ENCODE measurements at places on chromosomes 16 and 17.

- DNase-seq: no peak
These were observed 21.2 kb upstream of the RCVRN start for GRCh38 chr17:9926150-9926804.

DNA sequence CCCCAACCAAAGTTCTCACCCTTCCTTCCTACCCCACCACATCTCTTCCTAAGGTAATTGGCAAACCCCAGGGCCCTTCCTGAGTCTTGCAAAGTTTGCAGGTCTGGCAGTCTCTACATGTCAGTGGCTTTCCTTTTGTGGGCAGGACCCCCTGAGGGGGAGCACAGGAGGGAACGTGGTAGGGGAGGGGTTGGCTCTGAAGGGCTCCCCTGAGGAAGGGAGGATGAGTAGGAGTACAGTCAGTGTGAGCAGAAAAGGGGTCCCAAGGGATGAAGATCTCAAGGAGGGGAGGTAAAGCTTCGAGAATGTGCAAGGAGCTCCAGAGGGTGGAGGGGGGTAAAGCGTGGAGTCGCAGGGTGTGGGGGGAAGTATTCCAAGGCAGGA lies 206.9 kb downstream of the RAB11FIP4 start:
- DNase-seq: no peak

- DNase-seq: no peak
These were observed 253.6 kb downstream of the ZFHX3 start for GRCh38 chr16:72794319-72794718.

DNA sequence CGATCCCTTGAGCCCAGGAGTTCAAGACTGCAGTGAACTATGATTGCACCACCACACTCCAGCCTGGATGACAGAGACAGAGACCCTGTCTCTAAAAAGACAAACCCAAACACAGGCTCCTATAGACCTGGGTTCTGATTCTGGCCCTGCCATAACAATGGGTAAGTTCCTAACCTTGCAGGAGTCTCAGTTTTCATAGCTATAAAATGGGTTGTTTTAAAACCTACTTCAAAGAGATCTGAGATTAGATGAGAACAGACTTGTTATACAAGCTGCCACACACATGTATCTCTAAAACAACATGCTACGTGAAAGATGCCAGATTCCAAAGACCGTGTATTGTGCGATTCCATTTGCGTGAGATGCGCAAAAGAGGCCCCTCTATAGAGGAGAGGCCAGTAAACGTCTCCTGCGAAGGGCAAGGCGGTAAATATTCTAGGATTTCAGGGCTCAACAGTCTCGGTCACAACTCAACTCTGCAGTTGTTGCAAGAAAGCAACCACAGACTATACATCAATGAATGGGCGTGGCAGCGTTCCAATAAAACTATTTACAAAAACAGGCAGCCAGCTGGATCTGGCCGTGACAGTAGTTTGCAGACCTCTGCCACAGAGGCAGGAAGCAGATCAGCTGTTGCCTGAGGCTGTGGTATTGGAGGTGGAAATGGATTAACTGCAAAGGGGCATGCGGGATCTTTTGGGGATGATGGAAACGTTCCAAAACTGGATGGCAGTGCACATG lies 5.9 kb downstream of the CORO7 start:
- no peak for DNase-seq

GRCh38 chr16:56282451-56282850 lies 91.2 kb downstream of the GNAO1 start:
- DNase-seq: no peak

- no peak for DNase-seq
These were observed 36.7 kb downstream of the STAT5A start for GRCh38 chr17:42325026-42325425.

GRCh38 chr16:74169687-74170376 lies 126.8 kb upstream of the PSMD7 start:
- DNase-seq: no peak

- DNase-seq: no peak
These were observed 15.0 kb downstream of the TMEM92 start for GRCh38 chr17:50289278-50289677.

DNA sequence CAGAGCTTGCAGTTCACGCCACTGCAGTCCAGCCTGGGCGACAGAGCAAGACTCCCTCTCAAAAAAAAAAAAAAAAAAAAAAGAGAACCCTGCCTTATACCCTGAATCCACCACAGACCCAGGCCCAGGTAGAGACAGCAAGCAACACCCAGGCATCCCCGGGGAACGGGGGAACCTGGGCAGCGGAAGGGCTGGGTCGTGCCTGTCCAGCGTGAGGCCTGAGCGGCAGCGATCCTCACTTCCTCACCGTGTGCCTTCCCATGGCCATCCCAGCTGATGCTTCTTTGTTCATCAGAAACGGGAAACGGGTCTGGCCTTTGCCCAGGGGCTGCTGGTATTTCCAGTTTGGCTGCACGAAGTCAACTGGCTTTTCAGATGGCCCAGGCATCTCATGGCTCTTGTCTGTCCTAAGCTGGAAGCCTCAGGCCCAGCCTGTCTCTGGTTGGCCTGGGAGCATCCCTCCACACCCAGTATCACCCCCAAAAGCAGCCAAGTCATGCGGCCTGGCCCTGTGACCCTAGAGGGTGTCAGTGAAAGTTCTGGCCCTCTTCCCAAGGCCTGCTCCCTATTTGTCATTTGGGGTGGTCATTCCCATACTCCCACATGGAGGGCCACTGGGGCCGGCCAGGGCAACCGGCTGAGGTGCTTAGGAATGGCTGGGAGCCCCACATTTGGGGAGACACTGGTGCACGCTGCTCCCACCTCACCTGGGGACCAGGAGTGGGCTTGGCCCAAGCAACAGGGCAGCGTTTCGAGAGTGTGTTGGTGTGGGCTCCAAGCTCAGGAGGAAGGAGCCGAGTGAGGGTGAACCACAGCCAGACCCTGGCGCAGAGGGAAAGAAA lies 20.1 kb downstream of the FAM83G start:
- no peak for DNase-seq

DNA sequence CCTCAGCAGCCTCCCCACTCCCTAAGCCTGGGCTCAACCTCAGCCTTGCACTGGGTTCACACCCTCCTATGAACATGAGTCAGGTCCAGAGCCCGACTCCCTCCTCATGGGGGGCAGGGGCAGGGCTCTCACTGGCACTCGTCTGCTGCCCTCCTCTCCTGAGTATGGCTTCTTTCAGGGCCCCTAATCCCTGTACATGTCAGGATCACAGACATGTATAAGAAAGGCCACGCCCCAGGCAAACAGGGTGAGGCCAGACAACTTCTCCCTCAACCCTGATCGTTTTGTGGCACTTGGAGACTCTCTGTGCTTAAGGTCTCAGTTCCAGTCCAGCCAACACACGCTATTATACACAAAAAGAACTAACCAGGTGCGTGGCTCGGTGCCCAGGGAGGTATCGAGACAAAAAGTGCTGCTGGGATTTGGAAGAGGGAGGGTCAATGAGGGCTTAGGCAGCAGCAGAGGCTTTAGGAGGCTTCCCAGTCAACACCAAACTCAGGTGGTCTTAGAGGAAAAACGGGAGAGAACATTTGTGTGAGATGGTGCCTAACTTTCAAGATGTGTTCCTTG lies 45.2 kb downstream of the CMTM3 start:
- no peak for DNase-seq

GRCh38 chr17:76368545-76368944 lies 14.8 kb upstream of the PRPSAP1 start:
- DNase-seq: no peak

- DNase-seq: no peak
These were observed 39.2 kb downstream of the KSR1 start for GRCh38 chr17:27495460-27495859.

- no peak for DNase-seq
These were observed 55.2 kb upstream of the FOXF1 start for GRCh38 chr16:86455116-86455515.

DNA sequence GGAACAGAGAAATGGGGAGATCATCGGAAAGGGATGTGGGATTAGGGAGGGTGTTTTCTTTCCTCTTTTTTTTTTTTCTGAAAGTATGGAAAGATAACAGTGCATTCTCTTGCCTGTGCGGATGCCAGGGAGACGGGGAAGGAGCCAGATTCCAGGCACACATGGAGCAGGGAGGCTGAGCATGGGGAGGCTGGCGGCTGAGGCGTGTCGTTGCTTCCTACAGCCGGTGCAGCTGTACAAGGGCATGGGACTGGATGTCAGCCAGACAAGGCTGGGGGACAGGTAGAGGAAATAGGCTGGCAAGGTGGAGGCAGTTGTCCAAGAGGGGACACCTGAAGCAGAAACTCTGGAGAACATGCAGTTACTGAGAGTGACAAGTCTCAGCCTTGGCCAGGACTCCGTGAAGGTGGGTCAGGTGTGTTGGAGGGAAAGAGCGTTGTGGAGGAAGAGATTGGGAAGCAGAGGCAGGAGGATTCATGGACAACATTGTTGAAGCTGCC lies 16.6 kb upstream of the ADORA2B start:
- DNase-seq: no peak

DNA sequence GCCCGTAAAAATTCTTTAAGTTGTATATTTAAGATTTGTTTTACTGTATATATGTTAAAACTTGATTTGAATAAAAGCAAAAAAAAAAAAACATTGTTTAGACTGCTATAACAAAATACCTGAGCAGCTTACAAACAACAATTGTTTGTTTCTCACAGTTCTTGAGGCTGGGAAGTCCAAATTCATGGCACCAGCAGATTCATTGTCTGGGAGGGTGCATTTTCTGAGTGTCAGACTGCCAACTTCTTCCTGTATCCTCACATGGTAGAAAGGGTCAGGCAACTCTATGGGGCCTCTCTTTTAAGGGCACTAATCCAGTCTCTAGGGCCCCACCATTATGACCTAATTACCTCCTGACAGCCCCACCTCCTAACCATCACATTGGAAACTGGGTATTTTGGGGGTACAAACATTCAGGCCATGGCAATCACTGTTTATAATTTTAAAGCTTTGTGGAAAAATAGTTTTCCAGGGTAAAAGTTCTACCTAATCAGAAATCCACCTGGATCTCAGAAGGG lies 281.4 kb downstream of the SLC39A11 start:
- DNase-seq: no peak

GRCh38 chr17:81417879-81418709 lies 22.8 kb downstream of the BAHCC1 start:
- DNase-seq: no peak

- no peak for DNase-seq
These were observed 57.6 kb upstream of the B4GALNT2 start for GRCh38 chr17:49074851-49075540.

GRCh38 chr16:85168732-85169256 lies 56.5 kb upstream of the CIBAR2 start:
- DNase-seq: no peak

DNA sequence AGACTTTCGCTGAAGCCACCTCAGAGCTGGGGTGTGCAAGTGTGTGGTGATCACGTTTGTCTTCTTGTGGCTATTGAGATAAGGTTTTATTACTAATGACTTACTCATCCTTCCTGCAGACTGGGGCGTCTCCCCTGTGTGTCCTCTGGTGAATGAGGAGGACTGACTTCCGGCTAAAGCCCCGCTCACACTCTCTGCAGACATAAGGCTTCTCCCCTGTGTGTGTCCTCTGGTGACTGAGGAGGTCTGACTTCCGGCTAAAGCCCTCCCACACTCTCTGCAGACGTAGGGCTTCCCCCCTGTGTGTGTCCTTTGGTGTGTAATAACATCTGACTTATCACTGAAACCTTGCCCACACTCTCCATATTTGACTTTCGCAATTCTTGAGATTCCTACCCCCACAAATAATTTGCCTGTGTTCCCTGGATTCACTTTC lies 19.4 kb downstream of the PRDM7 start:
- DNase-seq: peak; percentile 45

- no peak for DNase-seq
These were observed 46.0 kb upstream of the TBX2 start for GRCh38 chr17:61353615-61354014.

Measured in stimulated activated CD4-positive, alpha-beta T cell treated with anti-CD3 and anti-CD28 coated beads, Interleukin-4, amount 100 ng/mL, for 24 hours (primary cell).